ENCODE measurements at places on chromosomes 7 and 10.

DNA sequence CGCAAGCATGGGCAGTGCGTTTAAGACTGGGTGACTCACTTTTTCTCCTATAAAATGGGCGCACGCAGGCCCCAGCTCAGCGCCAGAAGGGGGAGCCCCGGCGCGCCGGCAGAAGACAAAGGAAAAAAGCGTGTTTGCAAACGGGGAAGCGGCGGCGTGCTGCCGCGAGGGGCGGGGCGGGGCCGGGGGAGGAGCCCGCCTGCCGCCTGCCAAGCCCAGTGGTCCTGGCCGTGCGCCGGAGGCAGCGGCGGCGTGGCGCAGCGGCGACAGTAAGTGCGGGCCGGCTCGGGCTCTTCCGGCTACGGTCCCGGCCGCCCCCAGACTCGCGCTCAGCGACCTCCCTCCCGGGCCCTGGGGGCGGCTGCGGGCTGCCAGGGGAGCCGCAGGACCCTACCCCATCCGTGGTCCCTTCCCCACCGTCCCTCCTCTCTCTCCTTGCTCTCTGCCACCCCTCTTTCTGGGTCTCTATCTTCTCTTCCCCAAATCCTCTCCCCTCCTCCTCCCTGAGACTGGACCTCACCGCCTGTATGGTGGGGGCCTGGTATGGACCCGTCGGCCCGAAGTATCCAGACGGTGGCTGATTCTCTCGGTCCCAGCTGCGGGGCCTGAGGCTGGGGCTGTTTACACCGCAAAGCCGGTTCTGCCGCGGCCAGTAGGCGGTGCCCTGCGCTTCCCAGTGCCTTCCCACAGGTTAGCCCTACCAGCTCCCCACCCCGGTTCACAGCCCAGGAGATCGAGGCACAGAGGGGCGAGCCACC is at the start of gene SLC29A3:
SLC29A3 (plus strand) TSS at position 218 of the 758 bp plus-strand sequence; CDS start at position 269, 51 bp downstream.
- DNase-seq: peak; percentile 94

- DNase-seq: no peak
Measured at GRCh38 chr7:34165927-34166550, 260.7 kb downstream of the BMPER start.

- DNase-seq: no peak
Measured at GRCh38 chr10:91800756-91801155, 2.5 kb downstream of the TNKS2 start.

GRCh38 chr7:6442114-6442513 is 5.6 kb downstream of the DAGLB start:
- peak; percentile 40 for DNase-seq

DNA sequence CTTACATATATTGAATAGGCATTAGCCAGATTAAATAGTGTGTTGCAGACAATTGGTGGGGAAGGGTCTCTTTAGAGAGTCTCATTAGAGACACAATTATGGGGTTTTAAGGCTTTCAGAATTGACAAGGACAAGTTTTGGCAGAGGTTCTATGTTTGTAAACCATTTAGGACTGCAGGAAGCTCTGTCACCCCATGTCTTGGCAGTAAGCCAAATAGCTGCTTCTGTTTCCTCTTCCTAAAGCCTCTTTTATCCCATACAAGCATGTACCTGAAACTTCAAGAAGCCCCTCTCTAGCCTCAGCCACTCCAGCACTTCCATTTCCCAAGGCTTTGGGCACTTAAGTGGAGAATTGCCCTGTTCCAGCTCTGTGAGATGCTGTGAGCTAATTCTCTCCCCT is 21.8 kb upstream of the LRRC4 start:
- peak; percentile 51 for DNase-seq

- no peak for DNase-seq
Measured at GRCh38 chr10:86282664-86283465, 83.7 kb downstream of the GRID1 start.

GRCh38 chr10:1591045-1591444 is 146.3 kb downstream of the ADARB2 start:
- no peak for DNase-seq

DNA sequence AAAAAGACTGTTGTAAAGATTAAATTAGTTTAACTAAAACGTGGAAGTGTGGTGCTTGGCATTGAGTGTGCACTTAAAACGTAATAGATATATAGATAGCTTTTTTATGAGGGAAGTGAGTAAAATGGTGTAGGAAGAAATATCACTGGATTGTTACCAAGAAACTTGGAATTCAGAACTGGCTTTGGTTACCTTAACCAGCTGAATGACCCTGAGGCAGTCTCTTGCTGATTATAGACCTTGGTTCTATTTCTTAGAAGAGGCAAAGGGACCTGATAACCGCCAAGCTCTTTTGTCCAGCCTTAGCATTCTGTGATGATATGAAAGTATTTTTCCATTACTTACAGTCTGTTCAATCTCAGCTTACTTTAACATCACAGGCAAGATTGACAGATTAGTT is 3.8 kb downstream of the REEP3 start:
- DNase-seq: no peak

DNA sequence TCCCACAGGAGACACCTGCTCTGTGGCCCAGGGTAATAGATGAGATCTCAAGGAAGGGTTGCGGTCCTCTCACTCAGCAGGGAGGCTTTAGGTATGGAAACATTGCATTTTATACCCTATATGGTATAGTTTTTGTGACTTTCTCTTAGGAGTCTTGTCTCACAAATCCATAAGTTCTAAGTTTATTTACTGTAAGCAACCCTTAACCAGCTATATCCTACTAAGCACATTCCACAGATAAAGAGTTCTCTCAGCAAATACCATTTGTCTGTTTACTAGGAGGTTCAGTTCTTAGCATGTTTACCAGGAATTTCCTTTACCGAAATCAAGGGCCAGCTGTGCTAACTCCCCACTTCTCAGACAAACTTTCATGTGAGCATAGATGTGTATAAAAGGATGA is 66.9 kb downstream of the ANLN start:
- DNase-seq: no peak

DNA sequence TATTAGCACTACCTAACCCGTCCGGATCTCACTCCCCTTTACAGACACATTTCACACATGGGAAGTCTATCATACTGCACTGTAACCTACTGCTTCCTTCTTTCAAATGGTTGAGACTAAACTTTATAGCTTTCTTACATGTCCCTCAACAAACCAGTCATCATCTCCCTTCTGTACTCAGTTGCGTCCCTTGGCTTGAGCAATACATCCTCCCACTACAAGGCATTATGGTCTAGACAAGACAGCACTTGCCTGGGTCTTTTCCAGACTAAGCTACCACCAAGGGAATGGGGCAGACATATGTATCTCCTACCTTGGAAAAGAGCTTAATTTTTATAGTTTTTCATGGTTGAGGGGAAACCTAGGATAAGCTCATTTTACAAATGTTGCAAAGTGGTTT is 575.2 kb downstream of the KCNMA1 start:
- no peak for DNase-seq

- peak; percentile 86 for DNase-seq
Measured at GRCh38 chr10:5317547-5318107, 47.1 kb upstream of the UCN3 start.

DNA sequence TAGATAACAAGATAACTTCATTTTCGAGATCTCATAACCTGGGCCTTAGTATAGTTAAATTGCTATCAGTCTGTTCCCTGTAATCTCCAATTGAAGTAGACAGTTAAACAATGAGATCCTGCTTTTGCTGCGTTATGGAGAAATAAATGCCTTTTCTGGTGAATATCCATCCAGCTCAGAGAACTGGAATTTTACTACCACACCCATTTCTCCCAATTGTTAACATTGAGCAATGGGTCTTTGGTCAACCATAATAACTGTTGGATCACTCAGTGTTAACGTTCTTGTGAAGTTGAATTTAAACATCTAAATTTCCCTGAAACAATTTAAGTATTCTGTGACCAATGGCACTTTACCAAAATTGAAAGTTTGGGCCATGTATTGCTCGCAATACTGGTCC is 3.0 kb downstream of the CALU start:
- no peak for DNase-seq

- DNase-seq: no peak
Measured at GRCh38 chr7:130932667-130933432, 198.8 kb upstream of the KLF14 start.

GRCh38 chr7:137443616-137444015 is 100.1 kb upstream of the PTN start:
- no peak for DNase-seq

- peak; percentile 65 for DNase-seq
Measured at GRCh38 chr7:51141451-51142003, 175.1 kb downstream of the COBL start.

DNA sequence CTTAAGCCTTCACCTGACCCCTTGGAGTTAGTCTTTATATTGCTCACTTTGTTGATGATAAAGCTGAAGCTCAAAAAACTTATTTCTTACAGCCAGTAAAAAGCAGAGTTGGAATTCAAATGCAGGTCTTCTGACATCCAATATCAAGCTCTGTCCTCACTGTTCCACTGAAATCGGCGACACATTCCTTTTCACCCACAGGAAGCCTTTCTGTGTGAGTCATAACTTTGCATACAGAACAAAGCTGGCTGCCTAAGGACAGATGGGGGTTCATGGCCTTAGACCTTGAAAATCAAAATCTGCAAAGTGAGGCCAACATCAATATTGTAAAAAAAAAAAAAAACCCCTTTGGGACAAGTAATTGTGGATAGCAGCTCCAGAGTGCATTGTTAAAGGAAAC is 21.8 kb upstream of the AKR1B1 start:
- peak; percentile 36 for DNase-seq
